ENCODE measurements at places on chromosomes 13 and 19.

DNA sequence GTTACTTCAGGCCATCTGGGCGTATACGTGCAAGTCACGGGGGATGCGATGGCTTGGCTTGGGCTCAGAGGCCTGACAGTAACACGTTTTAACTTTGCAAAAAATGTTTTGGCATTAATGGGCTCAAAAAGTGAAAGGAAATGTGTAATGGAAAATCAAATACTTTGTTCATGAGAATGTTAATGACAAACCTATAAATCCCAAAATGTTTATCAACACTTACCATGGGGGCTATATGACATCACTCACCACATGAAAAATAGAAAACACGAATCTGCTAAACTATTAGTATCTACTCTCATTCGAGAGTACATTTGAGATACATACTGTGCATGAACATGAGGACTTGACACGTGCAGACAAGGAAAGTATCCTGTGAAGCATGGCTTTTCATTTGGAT, 91.7 kb downstream of the FAM216B start:
- no peak for ATAC-seq

- ATAC-seq: no peak
Measured at GRCh38 chr13:45713721-45714120, 11.6 kb downstream of the CBY2 start.

GRCh38 chr13:95039415-95039814, 261.8 kb downstream of the ABCC4 start:
- ATAC-seq: no peak

GRCh38 chr19:480016-480855, 16.1 kb upstream of the MADCAM1 start:
- ATAC-seq: peak; percentile 90

DNA sequence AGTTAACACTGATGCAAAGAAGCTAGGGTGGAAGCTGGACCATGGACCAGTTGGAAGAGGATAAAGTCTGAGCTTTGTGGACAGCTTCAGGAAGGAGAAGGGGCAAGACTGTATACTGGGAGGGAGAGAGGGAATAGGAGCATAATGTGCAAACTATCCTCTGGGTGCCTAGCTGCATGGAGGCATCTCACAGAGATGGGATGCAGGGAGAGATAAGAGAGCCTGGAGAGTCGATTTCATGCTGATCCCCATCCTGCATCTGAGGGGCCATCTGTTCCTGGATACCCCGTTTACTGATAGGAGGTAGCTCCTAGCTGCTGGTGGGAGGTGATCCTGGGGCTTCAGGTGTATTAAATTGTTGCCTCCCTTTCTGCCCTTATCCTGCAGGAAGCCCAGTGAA, 8.8 kb downstream of the CYP4F3 start:
- ATAC-seq: no peak

DNA sequence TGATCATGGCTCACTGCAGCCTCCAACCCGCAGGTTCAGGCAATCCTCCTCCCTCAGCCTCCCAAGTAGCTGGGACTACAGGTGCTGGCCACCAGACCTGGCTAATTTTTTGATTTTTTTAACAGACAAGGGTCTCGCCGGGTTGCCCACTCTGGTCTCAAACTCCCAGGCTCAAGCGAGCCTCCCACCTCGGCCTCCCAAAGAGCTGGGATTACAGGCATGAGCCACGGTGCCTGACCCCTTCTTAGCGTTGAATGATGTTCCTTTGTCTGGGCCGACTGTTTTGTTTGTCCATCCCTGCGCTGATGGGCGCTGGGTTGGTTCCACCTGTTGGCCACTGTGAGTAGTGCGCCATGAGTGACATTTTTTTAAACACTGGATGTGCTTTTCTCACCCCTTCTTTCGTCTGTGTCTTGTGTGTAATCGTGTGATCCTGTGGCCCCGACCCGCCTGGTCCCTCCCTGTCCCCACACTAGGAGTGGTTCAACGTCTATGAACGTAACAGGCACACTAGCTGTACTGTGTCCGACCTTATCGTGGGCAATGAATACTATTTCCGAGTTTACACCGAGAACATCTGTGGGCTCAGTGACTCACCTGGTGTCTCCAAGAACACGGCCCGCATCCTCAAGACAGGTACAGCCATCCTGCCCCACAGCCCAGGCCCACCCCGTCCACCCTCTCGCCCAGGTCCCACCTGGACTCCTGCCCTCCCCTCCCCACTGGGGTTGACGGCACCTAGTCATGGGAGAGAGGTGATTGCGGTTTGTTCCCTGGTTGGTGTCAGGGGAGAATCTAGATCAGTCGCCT, 15.0 kb upstream of the EMC10 start:
- ATAC-seq: no peak

DNA sequence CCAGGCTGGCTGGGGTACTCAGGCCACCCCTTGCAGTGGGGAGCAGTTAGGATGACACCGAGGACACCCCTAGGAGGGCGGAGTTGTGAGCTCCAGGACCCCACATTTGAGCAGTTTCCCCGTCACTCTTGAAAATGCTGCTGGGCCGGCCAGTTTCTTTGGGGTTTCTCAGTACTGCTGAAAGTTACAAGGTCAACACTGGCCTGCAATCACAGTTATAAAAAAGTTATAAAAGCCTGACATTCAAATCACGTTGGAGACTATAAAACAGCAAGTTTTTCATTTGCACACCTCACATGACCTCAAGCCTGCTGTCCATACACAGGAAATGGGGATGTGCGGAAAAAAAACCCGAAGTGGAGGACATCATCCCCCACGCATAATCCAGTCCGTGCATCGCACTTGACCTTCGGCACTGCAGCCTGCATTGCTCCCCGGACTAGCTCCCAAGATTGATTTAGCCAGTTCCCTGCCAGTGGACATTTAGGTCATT, 27.0 kb downstream of the DNM2 start:
- no peak for ATAC-seq

DNA sequence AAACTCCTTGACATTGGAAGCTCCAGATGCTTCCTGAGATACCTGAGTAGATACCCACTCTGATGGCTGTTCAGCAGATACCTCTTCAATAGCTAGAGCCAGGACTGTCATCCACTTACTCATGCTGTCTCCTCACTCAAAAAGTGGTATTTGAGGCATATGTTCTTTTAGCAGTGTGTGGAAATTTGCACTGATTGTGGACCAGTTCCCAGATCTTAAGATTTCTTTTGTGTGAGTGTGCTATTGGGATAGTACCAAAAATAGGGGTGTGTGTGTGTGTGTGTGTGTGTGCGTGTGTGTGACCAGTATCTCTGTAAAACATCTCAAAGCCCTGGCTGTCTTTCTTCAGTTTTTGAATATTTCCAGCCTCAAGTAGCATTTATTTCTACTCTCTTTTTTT, 108.3 kb downstream of the SLITRK5 start:
- ATAC-seq: no peak

DNA sequence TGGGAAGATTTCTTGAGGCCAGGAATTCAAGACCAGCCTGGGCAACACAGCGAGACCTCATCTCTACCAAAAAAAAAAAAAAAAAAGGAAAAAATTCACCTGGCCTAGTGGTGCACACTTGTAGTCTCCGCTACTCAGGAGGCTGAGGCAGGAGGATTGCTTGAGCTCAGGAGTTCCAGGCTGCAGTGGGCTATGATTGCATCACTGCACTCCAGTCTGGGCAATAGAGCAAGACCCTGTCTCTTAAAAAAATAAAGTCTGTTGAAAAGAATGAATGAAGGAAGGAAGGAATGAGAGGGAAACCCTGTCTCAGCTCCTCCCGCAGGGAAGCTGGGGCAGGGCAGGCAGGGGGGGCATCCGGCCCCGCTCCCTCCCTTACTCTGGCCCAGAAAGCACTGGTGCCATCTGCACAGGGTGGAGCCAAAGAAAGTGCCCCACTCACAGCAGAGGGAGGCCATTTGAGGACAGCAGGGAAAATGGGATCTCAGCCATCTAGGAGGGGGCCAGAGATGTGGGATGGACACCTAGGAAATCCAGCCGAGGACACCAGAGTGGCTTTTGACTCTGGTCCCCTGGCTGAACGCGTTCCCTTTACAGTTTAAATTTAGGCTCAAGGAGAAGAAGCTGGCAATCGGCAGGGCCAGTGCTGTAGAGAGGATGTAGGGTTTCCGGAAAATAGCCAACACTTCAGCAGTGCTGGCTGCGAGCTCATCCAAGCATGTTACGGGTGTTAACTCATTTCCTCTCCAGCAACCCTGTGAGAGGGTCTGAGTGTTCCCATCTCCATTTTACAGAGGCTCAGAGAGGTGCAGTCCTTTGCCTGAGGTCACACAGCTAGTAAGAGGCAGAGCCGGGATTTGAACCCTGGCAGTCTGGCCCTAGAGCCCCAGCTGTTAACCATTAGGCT, 3.6 kb upstream of the HPN start:
- ATAC-seq: peak; percentile 11

- ATAC-seq: no peak
Measured at GRCh38 chr19:42018503-42019193, 24.6 kb upstream of the ATP1A3 start.

- ATAC-seq: no peak
Measured at GRCh38 chr13:66659701-66660467, 570.3 kb downstream of the PCDH9 start.

GRCh38 chr19:3698974-3699740, 1.1 kb downstream of the PIP5K1C start:
- peak; percentile 54 for ATAC-seq

GRCh38 chr13:111259058-111259457, 61.4 kb upstream of the TEX29 start:
- ATAC-seq: no peak

- ATAC-seq: peak; percentile 22
Measured at GRCh38 chr13:100694722-100695508, 20.3 kb upstream of the TMTC4 start.

DNA sequence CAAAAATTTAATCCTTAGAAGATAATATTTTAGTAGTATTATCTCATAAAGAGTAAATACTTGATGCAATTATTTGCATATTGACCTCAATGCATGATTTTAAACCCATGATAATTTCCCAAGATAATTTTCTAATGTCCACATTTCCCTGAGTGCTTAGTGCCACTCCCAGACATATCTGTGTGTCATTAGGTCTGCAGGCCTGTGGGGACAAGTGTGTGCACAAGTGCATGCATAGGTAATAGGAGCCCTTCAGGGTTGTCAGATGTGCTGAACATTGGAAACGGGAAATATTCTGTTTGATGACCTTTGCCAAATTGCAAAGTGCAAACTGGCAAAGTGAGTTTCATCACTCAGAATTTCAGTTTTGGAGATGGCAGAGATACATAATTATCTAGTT, 369.9 kb downstream of the KLF5 start:
- ATAC-seq: no peak

DNA sequence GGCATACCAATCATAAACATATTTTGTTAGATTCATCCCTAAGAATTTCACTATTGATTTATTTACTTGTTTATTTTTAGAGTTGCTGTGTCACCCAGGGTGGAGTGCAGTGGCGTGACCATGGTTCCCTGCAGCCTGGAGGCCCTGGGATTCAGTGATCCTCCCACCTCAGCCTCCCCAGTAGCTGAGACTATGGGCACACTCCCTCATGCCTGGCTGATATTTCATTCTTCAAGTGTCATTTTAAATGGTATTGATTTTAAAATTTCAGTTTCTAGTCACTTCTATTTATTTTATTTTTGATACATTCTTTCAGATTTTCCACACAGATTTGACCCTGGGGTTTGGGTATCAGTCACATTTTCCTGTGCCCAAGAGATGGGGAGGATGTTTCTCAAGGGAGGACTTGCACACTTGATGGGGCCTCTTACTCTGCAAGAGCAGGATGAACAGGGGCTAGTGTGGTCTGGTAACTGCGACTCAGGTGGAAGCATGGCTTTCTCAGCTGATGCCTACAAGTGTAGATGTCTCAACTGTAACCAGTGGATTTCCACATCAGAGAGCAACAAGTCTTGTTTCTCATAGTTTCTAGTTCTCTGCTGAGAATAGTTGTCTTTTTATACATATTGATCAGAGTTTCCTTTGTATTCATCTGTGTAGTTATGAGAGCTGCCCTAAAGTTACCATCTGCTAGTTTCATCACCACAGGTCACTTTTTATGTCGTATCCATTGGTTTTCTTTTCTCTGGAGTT, 40.2 kb downstream of the CCNE1 start:
- no peak for ATAC-seq

DNA sequence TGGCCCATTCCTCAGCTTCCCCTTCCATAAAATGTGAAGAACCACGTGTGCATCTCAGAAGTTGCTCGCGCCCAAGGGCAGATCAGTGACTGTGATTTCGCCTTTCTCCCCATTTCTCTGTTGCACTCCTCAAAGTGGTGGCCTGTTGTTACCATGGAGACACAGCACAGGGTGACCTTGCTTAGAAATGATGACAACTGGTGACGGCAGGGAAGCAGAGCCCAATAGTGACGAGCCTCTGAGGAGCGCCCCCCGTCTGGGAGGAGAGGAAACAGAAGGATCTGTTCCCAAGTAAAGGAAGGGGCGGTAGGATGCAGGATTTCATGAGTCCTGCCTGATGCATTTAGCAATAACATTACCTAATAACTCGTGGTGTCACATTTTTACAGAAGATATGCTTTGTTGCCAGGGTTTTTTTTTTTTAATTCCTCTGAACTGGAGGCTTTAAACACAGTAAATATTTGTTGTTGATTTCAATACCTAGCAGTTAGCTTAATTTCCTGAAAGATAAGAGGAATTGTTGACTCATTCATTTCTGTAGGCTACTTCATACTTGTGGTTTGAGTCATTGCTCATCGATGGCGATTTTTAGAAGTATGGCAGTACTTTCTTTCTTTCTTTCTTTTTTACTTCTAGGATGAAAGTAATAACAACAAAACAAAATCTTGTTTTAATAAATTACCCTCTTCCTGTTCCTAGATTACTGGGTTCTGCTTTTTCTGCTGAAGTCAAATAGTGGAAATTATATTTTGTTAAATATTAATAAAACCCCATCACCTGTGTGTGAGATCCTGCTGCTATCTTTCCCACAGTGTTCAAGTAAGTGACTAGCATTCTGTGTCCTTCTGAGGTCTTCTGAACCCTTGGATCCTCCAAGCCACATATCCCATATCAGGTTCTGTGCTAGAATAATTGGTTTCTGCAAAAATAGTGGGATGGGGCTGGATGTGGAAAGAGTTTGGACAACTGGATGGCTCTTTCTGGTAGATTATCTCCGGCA, 36.0 kb downstream of the MBNL2 start:
- ATAC-seq: peak; percentile 80

GRCh38 chr13:77508959-77509620, 26.4 kb upstream of the SCEL start:
- ATAC-seq: no peak

GRCh38 chr13:107518292-107518691, 697.0 kb downstream of the LIG4 start:
- ATAC-seq: no peak

GRCh38 chr19:3234800-3235199, 10.3 kb downstream of the CELF5 start:
- no peak for ATAC-seq

GRCh38 chr13:111431206-111431605, 110.8 kb downstream of the TEX29 start:
- no peak for ATAC-seq

DNA sequence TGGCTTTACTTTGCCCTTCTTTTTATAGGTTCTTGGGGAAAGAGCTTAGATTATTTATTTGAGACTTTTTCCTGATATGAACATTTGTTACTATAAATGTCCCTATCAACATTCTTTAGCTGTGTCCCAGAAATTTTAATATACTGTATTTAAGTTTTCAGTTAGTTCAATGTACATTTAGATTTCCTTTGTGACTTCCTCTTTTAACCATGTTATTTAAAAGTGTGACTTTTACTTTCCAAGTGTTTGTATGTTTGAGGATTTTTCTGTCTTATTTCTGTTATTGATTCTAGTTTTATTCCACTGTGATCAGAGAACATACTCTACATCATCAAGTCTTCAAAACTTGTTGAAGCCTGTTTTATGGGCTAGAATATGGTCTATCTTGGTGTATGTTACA, 72.7 kb upstream of the SPRY2 start:
- no peak for ATAC-seq
